M059J (cell line): ENCODE measurements at places on chromosomes 1 and 21. TPM values are rescaled to one million over a fixed set of nuclear protein-coding genes. Genes with fewer than 3 reads are reported as not detected.

DNA sequence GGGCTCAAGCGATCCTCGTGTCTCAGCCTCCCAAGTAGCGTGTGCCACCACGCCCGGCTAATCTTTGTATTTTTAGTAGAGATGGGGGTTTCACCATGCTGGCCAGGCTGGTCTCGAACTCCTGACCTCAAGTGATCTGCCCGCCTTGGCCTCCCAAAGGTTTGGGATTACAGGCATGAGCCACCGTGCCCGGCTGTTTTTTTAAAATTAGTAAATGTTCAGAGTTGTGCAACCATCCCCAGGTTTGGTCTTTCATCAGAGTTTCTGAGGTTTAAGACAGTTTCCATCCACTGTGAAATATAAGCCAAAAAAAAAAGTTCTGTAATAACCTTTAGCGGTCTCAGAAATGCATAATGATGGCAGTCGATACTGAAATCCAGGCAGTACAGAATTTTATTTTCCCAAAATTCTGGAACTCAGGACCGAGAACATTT is 550 bp upstream of the SYT11 start:
- no peak for DNase-seq

- no peak for DNase-seq
Observed at GRCh38 chr1:100905181-100905580, 9.3 kb downstream of the SLC30A7 start.

- peak; percentile 67 for DNase-seq
Observed at GRCh38 chr1:83511146-83511726, 487.7 kb downstream of the TTLL7 start.

- no peak for DNase-seq
Observed at GRCh38 chr1:14698314-14698713, 99.8 kb downstream of the KAZN start.

Gene ABCA4
- 0.15 TPM in 1 of 2 replicates, not detected in the other for total RNA-seq

DNA sequence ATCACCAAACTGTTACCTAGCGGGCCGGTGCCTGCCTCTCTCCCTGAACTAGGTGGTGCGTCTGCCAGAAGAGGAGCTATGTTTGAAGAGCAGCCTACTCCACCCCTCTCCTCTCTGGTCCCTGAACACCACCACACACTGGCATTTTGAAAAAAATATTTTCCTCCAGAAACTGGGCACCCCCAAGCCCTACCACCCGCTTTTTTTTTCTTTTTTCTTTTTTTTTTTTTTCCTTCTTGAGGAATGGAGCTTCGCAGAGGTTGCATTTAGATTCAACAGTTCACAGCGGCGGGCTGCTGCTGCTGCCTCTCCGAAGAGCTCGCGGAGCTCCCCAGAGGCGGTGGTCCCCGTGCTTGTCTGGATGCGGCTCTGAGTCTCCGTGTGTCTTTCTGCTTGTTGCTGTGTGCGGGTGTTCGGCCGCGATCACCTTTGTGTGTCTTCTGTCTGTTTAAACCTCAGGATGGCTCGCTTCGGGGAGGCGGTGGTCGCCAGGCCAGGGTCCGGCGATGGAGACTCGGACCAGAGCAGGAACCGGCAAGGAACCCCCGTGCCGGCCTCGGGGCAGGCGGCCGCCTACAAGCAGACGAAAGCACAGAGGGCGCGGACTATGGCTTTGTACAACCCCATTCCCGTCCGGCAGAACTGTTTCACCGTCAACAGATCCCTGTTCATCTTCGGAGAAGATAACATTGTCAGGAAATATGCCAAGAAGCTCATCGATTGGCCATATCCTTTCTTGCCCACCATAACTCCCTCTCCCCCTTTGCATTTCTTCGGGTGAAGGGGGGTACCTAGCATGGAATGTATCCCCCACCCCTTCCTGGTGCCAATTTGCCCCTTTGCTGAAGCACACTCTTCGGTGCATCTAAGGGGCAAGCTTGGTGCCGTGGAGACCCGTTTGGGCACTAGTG is at the start of gene CACNA1E:
Gene CACNA1E (plus strand): TSS at position 233 of the 911 bp plus-strand sequence. CDS start 228 bp downstream, at position 461.
- no peak for DNase-seq

Gene TAF12
- 41.4 and 49.3 TPM in 2 replicates for total RNA-seq

- DNase-seq, result peak; percentile 92
Observed at GRCh38 chr1:39410915-39411436, 80.5 kb upstream of the BMP8A start.

GRCh38 chr1:94044290-94044790 is 76.6 kb downstream of the ABCA4 start:
- no peak for DNase-seq

DNA sequence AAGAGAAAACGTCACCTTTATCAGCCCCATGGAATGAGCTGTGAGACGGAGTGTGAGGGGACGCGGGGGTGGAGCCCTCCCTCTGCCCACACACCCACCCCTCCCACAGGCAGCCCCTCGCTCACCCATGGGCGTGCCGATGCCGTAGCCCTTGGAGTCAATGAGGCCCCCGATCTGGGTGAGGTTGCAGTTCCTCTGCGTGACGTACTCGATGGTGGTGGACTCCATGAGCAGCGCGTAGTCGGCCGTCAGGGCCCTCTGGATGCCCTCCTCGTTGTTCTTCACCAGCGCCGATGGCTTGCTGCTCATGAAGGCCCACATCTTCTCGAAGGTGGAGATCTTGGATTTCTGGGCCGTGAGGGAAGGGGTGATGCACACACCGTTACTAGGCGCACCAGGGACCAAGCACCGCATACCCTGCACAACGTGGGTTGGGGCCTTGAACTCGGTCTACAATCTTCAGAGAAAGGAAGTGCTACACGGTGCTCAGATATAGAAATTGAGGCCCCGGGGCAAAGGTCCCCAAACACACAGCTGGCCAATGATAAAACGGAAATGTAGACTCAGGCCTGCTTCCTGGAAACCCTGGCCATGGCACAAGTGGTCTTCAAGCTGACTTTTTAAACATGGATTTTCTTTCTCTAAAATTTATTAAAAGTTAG is 228.2 kb downstream of the GRIK3 start:
- no peak for DNase-seq

GRCh38 chr1:61084491-61085031 is 2.2 kb downstream of the NFIA start:
- DNase-seq, result no peak

DNA sequence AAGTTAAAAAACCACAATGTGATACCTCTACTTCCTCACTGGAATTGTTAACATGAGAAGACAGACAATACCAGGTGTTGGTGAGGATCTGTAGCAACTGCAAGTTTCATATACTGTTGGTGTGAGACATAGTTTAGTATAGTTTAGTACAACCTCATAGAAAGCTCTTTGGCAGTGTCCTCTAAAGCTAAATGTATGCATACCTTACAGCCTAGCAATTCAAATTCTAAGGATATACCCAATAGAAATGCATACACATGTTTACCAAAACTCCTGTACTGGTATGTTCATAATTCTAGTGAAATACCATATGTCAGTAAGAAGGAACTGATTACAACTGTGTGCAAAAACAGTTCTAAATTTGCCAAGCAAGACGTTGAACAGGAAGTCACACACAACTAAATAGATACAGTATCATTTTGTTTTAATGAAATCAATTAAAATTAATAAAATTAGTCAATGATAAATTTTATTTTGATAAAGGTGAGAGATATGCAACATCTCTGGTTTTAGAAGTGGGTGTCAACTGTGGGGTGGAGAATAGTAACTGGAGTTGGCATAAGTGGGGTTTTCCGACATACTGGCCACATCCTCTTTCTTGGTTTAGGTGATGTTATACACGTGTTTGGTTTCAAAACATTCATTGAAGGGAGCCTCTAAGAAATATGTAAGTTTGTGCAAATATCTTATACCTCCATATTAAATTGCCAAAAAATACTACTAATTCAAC is 450.7 kb downstream of the PTPRC start:
- no peak for DNase-seq

GRCh38 chr1:224542783-224543440 is 73.2 kb upstream of the CNIH3 start:
- DNase-seq, result peak; percentile 100

Gene CLEC20A
- total RNA-seq, result not detected in 2 replicates

Gene CCDC17
- total RNA-seq, result 0.10 TPM in 2 replicates

Gene KPRP
- total RNA-seq, result not detected in 2 replicates

- DNase-seq, result no peak
Observed at GRCh38 chr1:229970714-229971113, 96.3 kb upstream of the GALNT2 start.

GRCh38 chr1:59022799-59023198 is 239.0 kb upstream of the JUN start:
- no peak for DNase-seq

Gene KCNA3
- not detected in 2 replicates for total RNA-seq

GRCh38 chr1:31445951-31446350 is 32.9 kb downstream of the SERINC2 start:
- DNase-seq, result no peak

DNA sequence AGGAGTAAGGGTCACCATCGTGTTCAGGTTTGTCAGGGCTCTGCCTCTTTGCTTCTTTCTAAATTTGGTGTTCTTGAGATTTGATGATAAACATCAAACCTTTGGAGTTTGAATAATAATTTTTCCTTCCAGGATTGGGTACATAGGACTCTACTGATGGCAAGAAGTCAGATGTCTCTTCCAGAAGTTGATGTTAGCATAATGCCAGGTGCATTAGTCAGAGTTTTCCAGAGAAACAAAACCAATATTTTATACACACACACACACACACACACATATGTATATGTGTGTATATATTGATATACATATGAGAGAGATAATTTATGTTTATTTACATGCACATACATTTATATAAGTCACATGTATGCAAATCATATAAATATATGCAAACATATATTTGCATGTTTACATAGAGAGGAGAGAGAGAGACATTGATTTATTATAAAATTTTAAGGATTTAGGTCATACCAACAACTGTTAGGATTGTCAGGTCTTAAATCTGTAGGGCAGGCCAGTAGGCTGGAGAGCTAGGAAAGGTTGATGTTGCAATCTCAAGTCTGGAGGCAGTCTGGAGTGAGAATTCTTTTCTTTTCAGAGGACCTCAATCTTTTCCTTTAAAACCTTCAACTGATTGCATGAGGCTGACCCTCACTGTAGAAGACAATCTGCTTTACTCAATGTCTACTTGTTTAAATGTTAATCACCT is 199.2 kb downstream of the HLX start:
- DNase-seq, result peak; percentile 56

DNA sequence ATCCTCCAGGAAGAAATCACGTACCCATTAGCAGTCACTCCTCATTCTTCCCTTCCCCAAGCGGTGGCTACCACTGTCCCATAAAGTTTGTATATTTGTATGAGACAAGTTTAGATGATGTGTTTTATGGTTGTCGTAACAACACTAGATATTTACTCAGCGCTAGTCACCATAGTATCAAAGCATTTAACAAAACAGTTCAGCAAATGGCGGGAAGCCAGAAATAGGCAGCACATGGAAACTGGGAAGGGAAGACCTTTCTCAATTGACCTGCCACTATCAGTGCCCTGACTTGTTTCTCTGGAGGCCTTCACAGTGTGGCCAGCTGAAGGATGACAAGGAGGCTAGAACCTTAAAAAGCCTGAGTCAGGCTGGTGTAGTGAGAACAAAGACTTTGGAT is 31.1 kb downstream of the CNST start:
- DNase-seq, result peak; percentile 82

Gene NECAP2
- total RNA-seq, result 70.6 and 105 TPM in 2 replicates
